HTR-8/SVneo (cell line): ENCODE measurements at places on chromosomes 2 and 18.

DNA sequence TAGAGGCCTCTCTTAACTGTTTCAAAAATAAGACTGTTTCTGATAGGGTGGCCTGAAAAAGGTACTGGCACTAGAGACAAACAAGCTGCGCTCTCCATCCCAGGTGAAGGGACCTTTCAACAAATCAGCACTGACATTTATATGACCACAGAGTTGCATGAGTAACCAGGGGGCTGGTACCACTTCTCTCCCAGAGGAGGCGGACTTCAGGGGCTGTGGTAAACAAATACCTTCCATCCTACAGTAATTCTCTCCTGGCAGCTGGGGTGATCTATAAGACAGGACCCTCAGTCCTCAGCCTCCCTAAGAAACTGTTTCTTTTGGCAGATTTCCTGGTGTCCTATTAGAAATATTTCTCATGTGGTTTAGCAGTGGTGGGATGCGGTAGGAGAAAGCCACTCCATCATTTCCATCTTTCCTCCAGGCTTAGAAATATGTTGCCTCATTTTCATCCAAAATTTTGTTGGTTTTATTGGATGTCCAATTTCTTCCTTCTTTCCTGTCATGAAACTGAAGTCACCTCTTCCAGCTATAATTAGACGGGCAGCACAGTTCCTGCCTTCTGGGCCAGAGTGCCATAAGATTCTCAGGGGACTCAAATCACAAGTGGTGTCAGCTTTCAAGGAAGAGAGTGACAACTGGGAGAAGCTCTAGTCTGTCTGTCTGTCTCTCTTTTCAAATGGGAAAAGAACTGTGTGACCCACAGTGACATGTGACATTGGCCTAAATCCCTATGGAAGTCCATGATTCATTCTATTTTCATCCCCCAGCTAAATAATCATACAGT, 96.4 kb downstream of the CYRIA start:
- DNase-seq, result no peak

DNA sequence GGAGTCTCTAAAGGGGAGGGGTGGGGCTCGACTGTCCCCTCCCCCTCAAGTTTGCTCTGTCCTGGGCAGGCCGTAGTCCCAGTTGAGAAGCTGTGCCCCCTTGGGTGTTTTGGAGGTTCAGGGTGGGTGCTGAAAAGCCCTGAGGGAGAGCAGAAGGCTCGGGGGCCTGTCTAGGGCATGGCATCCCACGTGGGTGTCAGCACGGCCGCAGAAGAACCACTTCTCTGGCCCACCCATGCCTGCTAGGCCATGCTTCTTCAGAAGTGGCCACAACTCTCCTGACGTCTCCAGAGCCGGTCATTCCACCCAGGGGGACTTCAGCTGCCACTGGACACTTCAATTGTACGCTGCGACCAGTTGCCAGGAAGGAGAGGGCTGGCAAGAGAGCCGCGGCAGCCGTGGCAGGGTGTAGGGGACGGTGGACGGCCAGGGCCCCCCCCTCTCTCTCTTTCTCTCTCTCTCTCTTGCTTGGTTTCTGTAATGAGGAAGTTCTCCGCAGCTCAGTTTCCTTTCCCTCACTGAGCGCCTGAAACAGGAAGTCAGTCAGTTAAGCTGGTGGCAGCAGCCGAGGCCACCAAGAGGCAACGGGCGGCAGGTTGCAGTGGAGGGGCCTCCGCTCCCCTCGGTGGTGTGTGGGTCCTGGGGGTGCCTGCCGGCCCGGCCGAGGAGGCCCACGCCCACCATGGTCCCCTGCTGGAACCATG, at the start of gene INPP5D:
TSS of gene INPP5D (plus strand) at position 546 of the 704 bp plus-strand sequence. CDS start at position 683, 137 bp downstream.
- no peak for DNase-seq

DNA sequence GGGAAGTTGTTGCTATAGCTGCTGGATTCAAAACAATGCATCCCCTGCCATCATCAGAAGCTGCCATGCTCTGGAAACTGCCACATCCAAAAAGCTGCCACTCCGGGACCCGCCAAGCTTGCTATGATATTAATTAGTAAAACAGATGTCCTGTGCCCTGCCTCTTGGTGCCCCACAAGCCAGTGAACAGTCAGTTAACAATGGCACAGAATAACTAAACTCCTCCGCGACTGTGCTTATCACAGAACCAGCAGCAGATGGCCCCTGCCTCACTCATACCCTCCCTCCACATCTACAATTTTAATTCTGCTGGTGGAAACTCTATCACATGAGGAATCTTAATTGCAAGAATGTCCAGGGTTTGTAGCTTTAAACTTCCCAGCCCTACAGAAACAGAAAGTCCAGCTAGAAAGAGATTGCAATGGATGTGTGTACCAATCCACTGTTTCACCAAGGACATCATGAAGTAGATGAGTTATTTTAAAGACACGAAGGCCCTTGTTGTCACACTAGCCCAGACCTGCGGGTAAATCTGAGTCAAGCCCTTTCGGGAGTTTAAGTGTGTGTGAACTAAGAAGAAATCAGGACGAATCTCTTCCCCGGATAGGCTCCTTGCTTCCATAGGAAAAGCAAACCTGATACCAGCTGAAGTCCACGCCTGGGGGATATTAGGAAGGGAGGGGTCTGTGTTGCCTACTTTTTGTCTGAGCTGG, 7.4 kb upstream of the ACYP2 start:
- no peak for DNase-seq

DNA sequence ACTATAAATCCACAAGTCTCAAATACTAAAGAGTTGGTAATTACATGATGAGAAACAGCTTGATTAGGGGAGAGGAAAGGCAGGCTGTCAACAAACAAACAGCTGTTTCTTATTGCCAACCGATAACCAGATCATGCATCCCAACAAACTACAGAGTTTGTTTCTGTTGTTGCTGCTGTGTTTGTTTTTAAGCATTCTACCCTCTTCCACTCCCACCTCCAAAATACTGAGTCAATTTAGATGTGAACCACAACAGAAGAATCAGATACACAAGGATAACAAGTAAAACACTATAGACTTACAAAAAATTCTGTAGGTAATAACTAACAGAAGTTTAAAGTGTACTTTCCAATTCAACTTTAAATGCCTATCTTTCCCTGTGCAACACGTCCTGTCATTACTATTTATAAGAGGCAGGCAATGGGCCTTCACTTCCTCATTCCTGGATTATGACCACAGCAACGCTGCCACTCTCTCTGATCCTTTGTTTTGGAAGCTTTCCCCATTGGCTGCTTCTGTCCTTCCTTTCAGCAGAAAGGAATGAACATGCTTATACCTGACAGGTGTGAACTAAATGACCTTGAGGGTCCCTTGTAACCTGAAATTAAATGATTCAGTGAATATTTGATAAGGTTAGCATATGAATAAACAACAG, 152.0 kb downstream of the SRBD1 start:
- DNase-seq, result peak; percentile 26

DNA sequence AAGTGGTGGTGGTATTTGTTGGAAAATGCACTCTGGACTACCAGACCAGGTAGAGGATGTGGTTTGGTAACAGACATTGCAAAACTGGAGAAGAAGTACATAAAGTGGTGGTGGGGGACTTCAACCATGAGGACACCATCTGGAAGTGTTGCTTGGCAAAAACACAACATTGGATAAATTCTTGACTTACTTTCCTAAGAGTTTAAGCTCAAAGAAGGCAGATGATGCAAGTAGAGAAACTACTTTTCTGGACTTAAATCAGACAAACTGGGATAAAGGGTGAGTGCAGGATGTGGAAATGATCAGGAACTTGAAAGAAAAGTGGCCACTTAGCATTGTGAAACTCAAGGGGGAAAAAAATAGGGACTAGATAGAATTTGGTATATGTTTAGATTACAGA, 487.4 kb downstream of the ZEB2 start:
- DNase-seq, result no peak

GRCh38 chr18:76055025-76055424, 440.0 kb downstream of the ZNF516 start:
- DNase-seq, result no peak

GRCh38 chr2:119435081-119435952, 3.7 kb downstream of the TMEM37 start:
- DNase-seq, result no peak

DNA sequence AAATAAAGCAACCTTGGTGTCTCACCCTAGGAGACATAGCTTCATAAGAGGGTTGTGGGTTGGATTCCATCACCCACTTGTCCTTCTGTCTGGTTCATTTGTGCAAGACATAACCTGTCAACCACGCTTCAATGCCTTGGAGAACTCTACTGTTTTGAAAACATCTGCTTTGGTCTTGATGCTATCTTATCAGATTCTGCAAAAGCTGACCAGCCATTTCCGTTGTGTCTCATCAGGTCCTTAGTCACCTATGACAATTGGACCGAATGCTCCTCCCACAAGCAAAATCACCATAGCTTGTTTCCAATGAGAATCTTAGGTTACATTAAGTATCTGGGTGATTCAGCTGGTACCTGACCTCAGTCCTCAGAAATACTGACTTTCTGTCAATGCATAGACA, 35.4 kb downstream of the STAT4 start:
- DNase-seq, result no peak
